Calu3 (cell line): ENCODE measurements at places on chromosomes 12 and 14. TPM values are rescaled to one million over a fixed set of nuclear protein-coding genes. Genes with fewer than 3 reads are reported as not detected.

Gene HPD
- total RNA-seq = not detected in 2 replicates

DNA sequence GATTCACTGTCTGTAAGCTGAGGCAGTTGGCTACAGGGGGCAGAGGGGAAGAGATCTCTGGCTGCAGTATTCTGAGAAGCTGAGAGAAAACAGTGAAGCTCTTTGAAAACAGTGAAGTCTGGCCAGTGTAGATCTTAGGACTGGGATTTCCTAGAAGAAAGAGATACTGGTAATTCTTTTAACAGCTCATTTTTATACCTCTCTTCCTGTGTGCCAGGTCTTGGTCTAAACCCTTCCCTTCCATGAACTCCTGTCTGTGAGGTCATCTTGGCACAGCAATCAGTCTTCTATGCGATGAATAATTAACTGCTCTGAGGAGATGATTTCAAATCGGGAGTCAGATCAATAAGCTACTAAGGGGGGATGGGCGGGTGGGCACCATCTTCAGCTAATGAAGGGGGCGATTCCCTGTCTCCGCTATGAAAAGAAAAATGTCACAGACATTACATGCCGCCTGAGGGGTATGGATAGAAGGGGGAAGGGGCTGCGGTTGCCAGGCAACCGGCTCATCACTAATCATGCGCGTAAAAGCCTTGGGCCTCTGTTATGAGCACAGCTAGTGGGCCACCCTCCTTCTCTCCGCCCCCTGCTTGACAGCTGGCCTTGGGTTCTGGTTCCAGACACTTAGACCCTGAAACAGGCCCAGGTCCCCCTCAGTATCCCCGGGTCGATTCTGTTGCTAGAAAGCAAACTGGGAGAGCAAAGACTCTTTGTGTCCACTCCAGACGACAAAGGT is 75.3 kb upstream of the CEP83 start:
- DNase-seq = no peak

GRCh38 chr12:106118-106591 is 39.6 kb downstream of the IQSEC3 start:
- no peak for DNase-seq

Gene SLC10A1
- total RNA-seq = not detected in 2 replicates

Gene BBOF1
- total RNA-seq = 1.3 and 1.8 TPM in 2 replicates

Gene SYCP3
- total RNA-seq = 0.12 TPM in 1 of 2 replicates, not detected in the other

DNA sequence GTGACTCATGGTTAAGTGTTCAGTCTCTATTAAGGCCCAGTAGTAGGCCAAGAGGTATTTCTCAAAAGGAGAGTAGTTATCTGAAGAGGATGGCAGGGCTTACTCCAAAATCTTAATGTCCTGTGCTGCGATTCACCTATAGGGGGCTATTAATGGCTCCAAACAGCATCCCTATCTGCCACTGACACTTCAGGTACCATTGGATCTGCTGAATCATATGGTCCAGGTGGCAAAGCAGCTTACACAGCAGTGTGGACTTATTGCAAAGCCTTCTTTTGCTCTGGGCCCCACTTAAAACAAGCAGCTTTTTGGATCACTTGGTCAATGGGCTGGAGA is 60.8 kb upstream of the ATP2B1 start:
- DNase-seq = no peak

DNA sequence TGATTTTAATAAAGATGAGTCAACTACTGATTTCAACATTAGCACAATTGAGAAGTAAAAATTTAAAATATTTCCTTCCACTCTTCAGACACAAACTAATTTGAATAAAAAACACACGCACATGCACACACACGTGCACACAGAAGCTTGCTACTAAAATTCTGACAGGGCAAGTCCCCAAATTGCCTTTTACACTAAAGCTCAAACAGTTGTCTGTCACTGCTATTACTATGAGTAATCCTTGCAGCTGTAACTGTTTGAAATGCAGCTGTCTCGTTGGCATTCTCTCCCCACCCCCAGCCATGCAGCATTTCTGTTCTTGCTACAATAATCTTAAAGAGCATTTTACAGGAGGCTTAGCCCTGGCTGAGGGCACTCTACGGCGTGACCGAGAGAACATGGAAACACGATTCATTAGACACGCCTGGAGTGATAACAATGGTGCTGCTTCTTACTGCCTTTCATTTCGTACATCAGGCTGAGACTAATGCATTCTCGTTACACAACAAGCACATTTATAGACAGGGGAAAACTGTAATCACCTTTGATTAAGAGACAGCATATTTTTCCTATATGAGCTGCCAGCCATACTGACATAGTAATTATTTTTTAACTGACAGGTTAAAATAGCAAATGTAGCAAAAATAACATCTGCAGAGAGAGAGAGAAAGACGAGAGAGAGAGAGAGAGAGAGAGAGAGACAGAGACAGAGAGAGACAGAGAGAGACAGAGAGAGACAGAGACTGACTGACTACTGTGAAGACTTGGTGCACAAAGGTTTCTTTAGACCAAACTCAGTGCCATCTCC is 153.8 kb downstream of the MED13L start:
- DNase-seq = no peak

GRCh38 chr12:13288501-13288900 is 92.0 kb downstream of the EMP1 start:
- DNase-seq = no peak

GRCh38 chr14:104563191-104563741 is 16.3 kb upstream of the C14orf180 start:
- no peak for DNase-seq

Gene PYGL
- total RNA-seq = 39.5 and 41.2 TPM in 2 replicates

GRCh38 chr12:41452838-41453407 is 264.8 kb downstream of the PDZRN4 start:
- DNase-seq = no peak

Gene POMT2
- 21.7 and 22.9 TPM in 2 replicates for total RNA-seq

DNA sequence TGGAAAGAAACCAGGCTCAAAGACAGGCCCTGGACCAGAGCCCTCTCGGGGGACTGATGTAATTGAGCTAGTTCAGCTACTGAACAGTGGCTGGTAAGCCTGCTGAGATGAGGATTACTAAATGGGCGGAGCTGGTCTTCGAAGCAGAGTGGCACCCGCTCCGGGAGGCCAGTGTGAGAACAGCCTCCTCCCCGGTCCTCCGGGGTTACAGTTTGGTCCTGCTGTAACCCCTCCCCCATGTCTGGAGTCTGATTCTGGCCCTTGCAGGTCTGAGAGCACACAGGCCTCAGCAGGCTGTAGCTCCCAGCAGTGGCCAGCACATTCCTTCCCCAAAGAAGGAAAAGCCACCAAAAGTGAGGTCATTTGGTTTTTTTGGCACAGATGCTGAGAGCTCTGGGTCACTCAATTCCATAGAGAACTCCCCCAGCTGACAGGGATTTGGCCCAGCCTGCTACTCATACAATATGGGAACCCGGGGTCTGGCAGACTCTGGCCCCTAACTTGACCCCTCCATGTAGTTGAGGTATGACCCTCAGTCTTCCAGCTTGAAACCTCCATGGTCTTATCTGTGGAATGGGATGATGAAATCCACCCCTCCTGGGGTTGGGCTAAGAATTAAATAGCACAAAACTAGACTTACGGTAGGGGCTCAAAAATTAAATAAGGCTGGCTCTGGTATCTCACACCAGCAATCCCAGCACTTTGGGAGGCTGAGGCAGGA is 39.0 kb downstream of the ACTN1 start:
- peak; percentile 86 for DNase-seq

GRCh38 chr12:30973175-30973574 is 46.6 kb downstream of the TSPAN11 start:
- DNase-seq = no peak

Gene FOXA1
- 108 and 131 TPM in 2 replicates for total RNA-seq

Gene NANOG
- total RNA-seq = not detected in 2 replicates

Gene DPF3
- total RNA-seq = 6.9 and 9.6 TPM in 2 replicates

- peak; percentile 7 for DNase-seq
Measured at GRCh38 chr12:22275843-22276242, 58.7 kb downstream of the ST8SIA1 start.

DNA sequence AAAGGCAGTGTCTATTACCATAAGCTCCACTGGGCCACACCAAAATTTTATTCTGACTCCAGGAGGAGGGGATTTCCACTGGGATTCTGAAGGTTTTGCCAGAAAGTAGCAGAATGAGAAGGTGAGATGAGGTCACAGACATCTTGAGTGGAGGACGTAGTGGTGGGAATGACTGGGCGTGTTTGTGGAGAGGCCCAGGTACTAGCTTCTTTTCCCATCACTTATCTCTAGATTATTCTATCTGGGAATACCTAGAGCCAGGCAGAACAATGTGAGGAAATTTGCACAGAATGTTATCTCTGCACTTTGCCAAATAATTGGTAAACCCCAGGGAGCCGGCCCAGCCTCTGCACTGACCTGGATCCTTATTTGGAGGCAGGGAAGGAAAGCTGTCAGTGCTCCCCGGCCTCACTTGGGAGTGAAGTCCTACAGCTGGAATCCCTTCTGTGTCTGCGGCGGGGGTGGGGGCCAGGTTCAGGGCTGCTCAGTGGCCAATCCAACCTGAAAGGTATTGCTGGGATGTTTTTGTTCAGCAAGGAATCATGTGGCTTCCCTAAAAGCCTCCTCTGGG is 129.4 kb downstream of the C12orf75 start:
- no peak for DNase-seq

DNA sequence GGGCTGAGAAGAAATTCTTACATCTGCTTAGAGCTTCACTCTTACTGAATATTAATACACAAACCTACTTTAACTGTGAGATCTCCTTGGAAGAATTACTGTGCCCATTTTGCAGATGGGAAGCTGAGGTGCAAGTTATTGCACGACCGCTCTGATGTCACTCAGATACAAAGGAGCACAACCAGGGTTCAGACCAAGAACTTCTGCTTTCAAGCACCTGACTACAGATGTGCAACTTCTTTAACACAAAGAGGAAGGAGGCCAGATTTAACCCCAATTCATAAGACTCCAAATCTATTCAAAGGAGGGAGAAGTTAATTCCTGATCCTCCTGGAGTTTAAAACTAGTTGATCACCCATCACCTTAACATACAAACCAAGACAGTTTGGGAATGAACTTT is 232.6 kb downstream of the VRK1 start:
- no peak for DNase-seq

DNA sequence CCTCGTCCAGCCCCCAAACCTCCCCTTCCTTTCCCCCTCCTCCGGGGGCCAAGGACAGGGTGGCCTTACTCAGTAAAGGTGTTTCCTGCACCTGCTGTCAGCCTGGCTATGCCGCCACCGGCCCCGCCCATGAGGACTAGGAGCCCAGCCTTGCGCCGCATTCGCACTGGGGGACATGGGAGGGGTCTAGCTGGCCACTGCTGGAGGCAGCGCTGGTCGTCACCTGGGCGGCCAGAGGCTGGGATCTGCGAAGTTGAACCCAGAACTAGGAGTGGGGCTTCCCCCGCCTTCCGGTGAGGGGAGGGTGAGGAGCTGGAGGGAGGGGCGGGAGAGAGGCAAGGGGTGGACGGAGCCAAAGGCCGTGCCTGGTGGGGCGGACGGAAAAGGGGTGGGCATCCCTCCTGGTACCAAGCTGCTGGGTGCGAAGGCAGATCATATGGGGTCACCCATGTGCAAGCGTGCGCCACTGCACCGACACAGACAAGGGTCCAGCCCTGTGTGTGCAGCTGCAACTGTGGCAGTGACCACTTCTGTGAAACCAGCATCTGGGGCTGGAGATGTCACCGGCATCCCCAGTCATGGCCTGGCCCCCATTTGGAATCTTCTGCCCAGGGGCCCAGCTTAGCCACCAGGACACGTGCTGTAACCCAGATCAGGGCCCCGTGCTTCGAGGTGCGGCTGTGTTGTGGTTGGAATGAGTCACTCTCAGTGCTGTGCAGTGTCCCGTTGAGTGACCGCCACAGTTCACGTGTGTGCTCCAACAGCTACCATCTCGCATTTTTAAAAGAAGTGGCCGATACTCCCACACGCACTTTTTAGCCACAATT is 8.5 kb downstream of the AMN start:
- DNase-seq = peak; percentile 18

DNA sequence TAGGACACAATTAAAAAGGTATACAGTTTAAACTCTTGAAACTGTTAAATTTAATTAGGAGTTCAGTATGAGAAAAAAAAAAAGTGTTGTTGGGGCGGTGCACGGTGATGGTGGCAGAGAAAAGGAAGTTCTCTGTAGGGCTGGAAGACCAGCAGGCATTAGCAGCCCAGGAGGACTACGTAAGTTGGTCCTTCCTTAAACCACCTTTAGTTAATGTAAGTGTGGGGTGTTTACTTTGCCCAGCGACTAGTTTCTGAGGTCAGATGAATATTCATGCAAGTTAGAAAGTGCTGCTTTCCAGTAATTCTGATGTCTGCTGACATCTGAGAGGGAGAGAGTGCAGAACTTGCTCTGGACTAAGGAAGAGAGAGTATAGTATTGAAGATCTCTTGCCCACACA is 54.9 kb downstream of the NKX2-1 start:
- DNase-seq = no peak

- no peak for DNase-seq
Measured at GRCh38 chr12:119592232-119592631, 1.3 kb upstream of the TMEM233 start.

DNA sequence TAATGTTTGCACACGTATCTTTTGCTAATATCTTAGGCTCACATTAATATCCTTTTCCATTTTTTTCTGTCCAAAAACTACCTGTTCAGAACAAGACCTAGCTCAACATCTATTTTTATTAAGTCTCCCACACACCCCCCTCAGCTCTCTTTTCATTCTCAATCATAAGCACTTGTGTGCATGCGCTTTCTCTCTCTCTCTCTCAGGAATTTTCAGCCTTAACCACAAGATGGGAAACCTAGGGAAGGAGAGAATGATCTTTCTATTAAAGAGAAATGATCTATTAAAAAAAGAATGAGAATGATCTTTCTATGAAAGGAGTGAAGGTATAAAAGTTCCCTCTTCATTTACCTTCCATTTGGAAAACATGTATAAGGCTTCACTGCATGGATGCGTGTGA is 39.7 kb upstream of the AP4S1 start:
- DNase-seq = no peak

- DNase-seq = peak; percentile 42
Measured at GRCh38 chr14:51398898-51399297, 158.9 kb downstream of the TMX1 start.

Gene GRIP1
- 25.1 and 47.4 TPM in 2 replicates for total RNA-seq

Gene BICDL1
- 25.7 and 31.6 TPM in 2 replicates for total RNA-seq

- DNase-seq = no peak
Measured at GRCh38 chr12:130351326-130351725, 13.6 kb downstream of the PIWIL1 start.

DNA sequence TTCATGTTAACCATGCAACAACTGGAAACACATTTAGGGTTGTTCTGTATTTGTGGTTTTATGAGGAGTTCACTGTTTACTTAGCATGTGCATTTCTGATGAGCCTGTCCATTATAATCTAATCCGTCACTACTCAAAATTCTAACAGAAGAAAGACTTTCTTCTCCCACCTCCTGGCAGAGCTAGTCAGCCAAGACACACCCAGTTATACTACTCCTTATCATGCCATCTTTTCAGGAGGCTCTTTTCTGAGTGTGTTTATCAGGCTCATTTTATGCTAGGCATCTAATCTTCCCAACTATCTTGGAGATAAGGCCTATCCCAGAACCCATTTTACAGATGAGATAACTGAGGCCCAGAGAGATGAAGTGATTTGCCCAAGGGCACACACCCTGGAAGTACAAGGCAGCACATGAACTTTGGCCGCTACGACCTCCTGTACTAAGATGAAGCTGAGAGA is 10.4 kb upstream of the MED13L start:
- DNase-seq = no peak
